ENCODE measurements at places on chromosomes 13 and 19. TPM values are rescaled to one million over a fixed set of nuclear protein-coding genes. Genes with fewer than 3 reads are reported as not detected.

The ANKRD27 gene
- 24.5 TPM for total RNA-seq

- no peaks in the 10 kb centered on the region for H3K27me3 ChIP-seq
- H3K4me1 ChIP-seq = no peaks in the 10 kb centered on the region
- H3K36me3 ChIP-seq = no peaks in the 10 kb centered on the region
- no peak for DNase-seq
- H3K4me3 ChIP-seq = no peak overlapping the region
- H3K27ac ChIP-seq = no peak overlapping the region
These were observed 817.2 kb downstream of the SLITRK1 start for GRCh38 chr13:83065108-83065507.

DNA sequence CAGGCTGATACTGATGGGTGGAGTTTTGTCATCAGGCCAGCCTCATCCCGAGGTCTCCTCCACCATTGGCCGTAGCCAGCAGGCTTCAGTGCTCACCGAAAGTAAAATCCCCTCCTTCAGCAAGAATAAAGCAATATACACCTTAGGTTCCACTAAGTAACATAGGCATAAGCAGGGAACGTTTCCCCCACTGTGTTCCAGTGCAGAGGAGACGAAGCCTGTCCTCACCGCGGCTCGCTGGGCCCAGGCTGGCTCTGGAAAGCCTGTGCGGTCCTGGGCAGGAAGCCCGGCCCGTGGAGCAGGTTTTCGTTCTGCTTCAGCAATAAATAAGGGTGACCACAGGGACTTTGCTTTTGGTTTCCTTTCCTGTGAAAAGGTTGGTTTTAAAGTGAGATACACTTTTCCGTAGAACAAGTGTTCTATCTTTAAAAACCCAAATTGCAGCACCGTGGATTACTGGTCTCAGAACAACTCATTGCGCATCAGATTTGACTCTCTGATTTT, 16.3 kb upstream of the TEX29 start:
- no peaks in the 10 kb centered on the region for H3K27me3 ChIP-seq
- no peak for DNase-seq
- H3K4me3 ChIP-seq = no peak overlapping the region
- no peaks in the 10 kb centered on the region for H3K4me1 ChIP-seq

DNA sequence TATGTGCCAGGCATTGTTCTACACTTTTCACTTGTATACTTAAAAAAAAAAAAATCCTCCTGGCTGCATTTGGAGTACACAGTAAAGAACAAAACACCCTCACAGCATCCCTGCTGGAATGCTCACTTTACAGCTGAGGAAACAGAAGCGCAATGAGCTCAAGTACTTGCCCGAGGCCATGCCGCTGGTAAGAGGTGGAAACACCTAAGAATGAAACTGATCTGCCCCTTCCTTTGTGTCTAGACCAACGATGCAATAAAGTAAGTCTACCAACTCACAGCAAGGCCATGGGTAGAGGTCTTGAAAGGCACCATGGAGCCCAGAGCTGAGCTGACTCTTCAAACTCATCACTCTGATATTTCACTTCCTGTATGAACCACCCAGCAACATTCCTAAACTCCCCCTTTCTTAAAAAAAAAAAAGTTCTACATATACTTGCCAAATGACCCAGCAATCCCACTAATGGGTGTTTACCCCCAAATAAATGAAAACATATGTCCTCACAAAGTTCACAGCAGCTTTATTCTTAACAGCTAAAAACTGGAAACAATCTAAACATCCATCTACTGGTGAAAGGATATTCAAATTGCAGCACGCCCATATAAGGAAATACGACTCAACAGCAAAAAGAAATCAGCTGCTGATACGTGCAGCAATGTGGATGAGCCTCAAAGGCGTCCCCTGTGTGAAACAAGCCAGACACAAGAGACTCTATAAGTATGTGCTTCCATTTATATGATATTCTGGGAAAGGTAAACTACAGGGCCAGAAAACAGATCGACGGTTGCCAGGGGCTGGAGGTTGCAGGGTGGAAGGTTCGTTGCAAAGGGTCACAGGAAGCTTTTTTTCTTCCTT, 236.6 kb upstream of the MAB21L1 start:
- H3K4me3 ChIP-seq = no peak overlapping the region
- no peak overlapping the region for H3K27ac ChIP-seq
- H3K36me3 ChIP-seq = no peaks in the 10 kb centered on the region
- H3K27me3 ChIP-seq = no peaks in the 10 kb centered on the region
- no peak for DNase-seq

DNA sequence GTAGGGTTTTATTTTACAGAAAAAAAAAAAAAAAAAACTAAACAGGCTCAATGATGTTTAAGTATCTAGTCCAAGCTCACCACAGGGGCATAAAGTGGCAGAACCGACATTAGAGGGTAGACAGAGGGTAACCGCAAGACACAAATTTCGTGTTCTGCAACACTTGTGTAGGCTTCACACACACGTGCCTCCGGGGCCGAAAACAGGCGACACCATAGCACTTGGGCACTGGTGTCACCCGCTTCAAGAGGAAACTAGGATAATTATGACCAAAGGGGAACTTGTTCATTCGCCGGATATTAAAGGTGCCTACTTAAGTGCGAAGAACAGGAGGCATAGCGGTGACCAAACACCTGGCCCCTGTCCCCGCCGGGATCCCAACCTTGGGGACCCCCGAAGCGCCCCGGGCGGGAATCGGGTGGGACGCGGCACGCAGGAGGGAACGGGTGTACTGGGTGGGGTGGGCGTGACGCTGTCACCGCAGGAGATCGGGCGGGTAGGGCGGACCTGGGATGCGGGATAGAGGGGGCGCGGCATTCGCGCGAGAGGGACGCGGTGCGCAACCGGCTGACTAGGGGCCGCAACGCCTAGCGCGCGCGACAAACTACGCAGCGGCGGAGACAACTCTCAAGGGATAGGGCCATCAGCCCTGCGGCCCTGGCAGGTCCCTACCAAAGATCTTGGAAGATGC, 558 bp downstream of the MZT1 start:
- peak overlapping the region; percentile 78 for H3K27ac ChIP-seq
- peaks cover 20% of the 10 kb centered on the region for H3K36me3 ChIP-seq
- no peak for DNase-seq
- peak overlapping the region; percentile 97 for H3K4me3 ChIP-seq

The CFAP97D2 gene
- not detected for total RNA-seq

DNA sequence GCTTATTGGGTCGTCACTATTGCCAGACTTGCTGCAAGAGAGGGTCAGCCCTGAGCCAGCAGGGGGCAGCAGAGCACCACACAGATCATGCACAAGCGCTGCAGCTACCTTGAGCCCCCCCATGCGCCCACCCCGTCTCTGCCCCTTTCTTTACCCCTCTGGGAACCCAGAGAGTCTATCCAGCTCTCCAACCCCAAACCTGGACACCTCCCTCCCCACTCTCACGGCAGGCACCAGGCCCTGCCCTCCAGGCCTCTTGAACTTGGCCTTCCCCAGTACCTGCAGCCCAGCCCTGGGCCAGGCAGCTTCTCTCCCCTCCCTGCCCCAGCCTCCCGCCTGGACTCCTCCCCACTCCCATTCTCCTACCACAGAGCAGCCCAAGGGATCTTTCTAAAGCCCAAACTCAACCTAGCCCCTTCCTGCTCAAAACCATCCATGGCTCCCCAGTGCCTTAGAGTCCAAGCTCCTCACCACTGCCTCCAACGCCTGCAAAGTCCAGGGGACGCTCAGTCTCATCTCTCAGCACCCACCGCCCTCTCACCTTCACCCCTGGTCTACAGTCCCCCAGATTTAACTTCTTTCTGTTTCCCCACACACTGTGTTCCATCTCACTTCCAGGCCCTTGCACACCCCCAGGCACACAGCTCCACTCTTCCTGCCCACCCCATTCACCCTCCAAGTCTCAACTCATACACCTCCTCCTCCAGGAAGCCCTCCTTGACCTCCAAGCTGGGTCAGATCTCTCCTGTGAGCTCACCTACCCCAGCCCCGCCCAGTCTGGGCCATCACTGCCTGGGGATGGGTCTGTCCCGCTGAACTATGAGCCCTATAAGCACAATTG, 9.4 kb upstream of the CEACAM16 start:
- no peaks in the 10 kb centered on the region for H3K27me3 ChIP-seq
- no peaks in the 10 kb centered on the region for H3K36me3 ChIP-seq
- H3K4me3 ChIP-seq = no peak overlapping the region
- peak; percentile 84 for DNase-seq
- no peak overlapping the region for H3K27ac ChIP-seq
- H3K4me1 ChIP-seq = peaks cover 5% of the 10 kb centered on the region

GRCh38 chr13:66995203-66995611, 234.9 kb downstream of the PCDH9 start:
- H3K27ac ChIP-seq = no peak overlapping the region
- no peak for DNase-seq
- H3K4me3 ChIP-seq = no peak overlapping the region
- no peaks in the 10 kb centered on the region for H3K36me3 ChIP-seq
- peaks cover 24% of the 10 kb centered on the region for H3K4me1 ChIP-seq
- no peaks in the 10 kb centered on the region for H3K27me3 ChIP-seq

DNA sequence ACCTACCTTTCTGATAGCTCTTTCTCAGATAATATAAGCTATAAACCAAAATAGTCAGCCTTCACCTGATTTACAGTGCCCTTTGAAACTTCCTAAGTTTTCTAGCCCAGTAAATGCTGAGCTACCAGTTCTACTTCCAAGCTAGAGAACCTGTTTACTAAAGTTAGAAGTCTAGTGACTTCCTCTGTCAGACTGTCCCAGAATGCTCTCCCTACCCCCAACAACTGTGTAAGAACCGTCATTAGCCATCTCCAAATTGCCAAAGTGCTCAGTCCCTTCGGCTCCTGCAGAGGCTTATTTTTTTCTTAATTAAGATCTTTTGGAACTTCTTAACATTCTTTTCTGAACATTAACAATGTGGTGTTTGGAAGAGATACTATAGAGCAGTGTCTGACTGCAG, 3.2 kb upstream of the ABCC4 start:
- H3K27ac ChIP-seq = no peak overlapping the region
- no peak for DNase-seq
- H3K27me3 ChIP-seq = peaks cover 11% of the 10 kb centered on the region
- peaks cover 3% of the 10 kb centered on the region for H3K36me3 ChIP-seq

The ZFP82 gene
- 19.0 TPM for total RNA-seq

DNA sequence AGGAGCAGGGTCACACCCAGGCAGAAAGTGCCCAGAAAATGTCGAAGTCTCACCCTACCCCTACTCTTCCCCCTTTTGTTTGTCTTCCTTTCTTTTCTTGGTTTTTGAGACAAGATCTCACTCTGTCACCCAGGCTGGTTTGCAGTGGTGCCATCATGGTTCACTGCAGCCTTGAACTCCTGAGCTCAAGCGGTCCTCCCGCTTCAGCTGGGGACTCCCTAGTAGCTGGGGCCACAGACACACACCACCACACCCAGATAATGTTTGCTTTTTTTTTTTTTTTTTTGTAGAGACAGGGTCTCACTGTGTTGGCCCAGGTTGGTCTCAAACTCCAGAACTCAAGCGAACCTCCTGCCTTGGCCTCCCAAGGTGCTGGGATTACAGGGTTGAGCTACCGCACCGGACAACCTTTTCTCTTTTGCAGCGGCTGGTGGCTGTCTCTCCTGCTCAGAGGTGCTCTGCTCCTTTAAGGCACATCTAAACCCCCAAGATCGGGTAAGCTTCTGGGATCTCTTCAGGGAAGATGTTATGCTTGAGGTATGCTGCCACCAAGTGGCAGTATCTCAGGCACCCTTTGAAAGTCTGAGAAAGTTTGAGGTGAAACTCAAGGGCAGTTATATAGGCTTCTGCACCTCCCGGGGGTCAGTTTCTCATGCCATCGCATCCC, 22.4 kb upstream of the EBI3 start:
- no peak for DNase-seq
- H3K27ac ChIP-seq = no peak overlapping the region
- peaks cover 45% of the 10 kb centered on the region for H3K27me3 ChIP-seq
- no peaks in the 10 kb centered on the region for H3K36me3 ChIP-seq
- H3K4me1 ChIP-seq = no peaks in the 10 kb centered on the region
- H3K4me3 ChIP-seq = no peak overlapping the region

DNA sequence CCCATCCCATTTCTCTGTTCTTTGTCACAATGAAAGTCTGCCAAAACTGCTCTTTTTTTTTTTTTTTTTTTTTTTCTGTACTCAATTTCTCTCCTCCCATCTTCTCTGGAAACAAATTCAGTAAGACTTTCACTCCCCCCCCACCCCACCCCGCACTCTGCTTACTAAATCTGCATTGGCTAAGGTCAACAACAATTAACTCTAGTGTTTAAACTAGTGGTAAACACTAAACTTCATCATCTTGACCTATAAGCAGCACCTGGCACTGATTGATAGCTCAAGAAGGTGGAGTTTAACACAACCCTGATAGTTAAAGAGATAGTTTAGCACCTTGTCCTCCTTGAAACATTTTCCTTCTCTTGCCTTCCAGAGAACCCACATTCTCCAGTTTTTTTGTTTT, 14.1 kb upstream of the KLF12 start:
- H3K27ac ChIP-seq = peak overlapping the region; percentile 45
- no peaks in the 10 kb centered on the region for H3K36me3 ChIP-seq
- no peak overlapping the region for H3K4me3 ChIP-seq
- no peaks in the 10 kb centered on the region for H3K27me3 ChIP-seq
- DNase-seq = no peak

The APOC4 gene
- not detected for total RNA-seq

DNA sequence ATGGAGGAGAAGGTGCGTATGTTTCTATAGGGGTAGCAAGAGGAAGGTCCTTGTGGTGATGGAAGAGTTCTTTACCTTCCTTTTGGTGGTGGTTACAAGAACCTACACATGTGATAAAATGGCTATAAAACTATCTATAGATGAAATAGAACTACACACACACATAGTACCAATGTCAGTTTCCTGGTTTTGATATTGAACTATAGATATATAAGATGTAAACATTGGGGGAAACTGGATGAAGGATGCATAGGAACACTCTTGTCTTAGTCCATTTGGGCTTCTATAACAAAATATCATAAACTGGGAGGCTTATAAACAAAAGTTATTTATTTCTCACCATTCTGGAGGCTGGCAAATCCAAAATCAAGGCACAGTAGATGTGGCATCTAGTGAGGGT, 47.1 kb downstream of the MZT1 start:
- peaks cover 4% of the 10 kb centered on the region for H3K4me1 ChIP-seq
- H3K36me3 ChIP-seq = no peaks in the 10 kb centered on the region
- H3K27ac ChIP-seq = no peak overlapping the region
- no peak overlapping the region for H3K4me3 ChIP-seq
- DNase-seq = no peak

The ZSCAN4 gene
- total RNA-seq = not detected

GRCh38 chr19:504616-505015, 2.7 kb upstream of the TPGS1 start:
- no peak overlapping the region for H3K4me3 ChIP-seq
- no peak for DNase-seq
- H3K27me3 ChIP-seq = peaks cover 27% of the 10 kb centered on the region
- H3K4me1 ChIP-seq = peaks cover 21% of the 10 kb centered on the region
- H3K36me3 ChIP-seq = no peaks in the 10 kb centered on the region
- H3K27ac ChIP-seq = no peak overlapping the region

DNA sequence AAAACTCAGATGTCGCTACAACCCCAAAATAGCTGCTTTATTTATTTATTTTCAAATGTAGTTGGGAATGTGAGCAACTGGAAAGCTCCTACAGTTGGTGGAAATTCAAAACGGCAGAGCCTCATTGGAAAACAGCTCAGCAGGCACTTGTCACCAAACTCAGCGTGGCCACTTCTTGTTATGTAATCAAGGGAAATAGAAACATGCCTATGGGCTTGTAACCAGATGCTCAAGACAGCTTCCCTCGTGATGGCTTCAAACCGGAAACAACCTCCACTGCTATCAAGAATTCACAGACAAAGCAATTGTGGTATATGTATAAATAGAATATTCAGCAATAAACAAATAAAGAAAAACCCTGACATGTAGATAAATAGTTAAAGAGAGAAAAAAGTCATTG, 627.8 kb upstream of the SLC10A2 start:
- H3K36me3 ChIP-seq = no peaks in the 10 kb centered on the region
- H3K27me3 ChIP-seq = no peaks in the 10 kb centered on the region
- H3K4me3 ChIP-seq = no peak overlapping the region
- no peak overlapping the region for H3K27ac ChIP-seq
- no peak for DNase-seq

The ARHGAP45 gene
- total RNA-seq = 1.7 TPM
